ENCODE measurements at places on chromosomes 1 and 21. TPM values are rescaled to one million over a fixed set of nuclear protein-coding genes. Genes with fewer than 3 reads are reported as not detected.
A peak's percentile ranks its signal among the peaks of the same experiment; 100 is the strongest.

GRCh38 chr1:201539561-201540431, 869 bp downstream of the NAV1 start:
- DNase-seq = peak; percentile 71

GRCh38 chr1:223504741-223505140, 111.5 kb downstream of the CCDC185 start:
- peak; percentile 91 for DNase-seq

SYNC gene
- 50.6 TPM for total RNA-seq

DNA sequence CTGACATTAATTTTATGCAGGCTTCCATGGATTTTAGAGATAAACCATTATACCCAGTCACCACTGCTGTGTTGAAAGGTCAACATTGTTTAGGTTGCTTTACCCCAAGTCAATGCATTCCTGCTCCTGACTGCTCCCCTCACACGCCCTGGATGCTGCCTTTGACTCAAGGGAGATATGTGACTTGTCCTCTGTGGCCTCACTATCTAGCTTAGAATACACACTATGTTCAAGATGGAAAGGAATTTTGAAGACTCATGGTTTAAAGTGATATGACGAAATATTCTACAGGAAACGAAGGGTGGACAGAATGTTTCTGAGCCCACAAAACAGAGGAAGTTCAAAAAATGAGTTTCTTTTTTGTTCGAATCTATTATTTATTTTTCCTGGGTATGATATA, 170.4 kb upstream of the NR5A2 start:
- peak; percentile 39 for DNase-seq

DNA sequence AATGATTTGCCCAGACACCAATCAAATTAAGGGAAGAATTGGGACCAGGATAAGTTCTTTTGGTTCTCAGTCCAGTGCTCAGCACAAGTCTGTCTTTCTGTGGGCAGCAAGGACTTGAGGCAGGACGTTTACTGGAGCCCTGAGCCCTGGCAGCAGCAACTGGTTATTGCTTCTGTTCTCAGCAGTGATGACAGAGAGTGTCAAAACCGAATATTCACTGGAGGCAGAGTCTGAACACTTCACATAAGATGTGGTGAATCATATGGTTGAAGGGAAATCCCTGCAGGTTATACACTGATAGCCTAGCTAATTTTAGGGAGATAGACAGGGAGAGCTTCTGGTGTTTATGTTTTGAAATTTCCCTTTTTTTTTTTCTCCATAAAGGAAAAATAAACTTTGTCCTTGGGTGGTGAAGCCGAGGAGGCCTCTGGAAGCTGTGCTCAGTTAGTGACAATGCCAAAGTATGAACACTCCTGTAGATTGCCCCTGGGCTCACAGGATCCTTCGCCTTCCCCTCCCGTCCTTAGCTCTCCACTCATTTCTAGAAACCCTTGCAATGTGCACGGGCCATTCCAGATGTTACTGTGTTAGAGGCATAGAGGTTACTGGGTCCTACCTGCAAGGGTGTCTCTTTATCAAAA, 26.3 kb upstream of the TSPAN2 start:
- DNase-seq = no peak

DNA sequence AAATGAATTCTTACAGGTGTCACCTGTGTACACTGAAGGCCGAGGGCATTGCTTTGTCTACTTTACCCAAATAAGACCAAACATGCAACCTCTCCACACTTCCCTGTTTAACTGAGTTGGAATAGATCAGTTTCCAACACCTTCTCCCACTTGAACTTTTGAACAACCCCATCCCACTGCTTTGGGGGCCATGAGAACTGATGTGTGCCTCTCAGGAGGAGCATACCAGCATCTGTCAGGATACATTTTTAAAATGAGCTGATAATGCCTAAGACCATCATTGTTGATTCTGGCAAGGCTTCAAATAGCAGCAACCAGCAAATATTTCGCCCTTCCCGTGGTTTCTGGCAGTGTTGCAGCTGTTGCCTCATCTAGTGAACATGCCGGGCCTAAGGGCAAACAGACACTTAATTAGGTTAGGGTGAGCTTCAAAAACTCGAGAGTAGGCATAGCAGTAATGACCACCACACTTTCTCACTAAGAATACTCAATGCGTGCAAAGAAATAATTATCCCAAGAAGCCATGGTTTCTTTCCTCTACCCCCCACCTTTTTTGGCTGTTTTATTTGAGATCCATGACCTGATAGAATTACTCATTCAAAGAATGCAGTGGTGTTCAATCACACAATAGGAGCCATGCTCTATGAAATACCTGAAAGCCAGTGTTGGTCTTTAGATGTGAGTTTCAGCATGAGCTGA, 63.7 kb downstream of the MAP10 start:
- peak; percentile 39 for DNase-seq

DNA sequence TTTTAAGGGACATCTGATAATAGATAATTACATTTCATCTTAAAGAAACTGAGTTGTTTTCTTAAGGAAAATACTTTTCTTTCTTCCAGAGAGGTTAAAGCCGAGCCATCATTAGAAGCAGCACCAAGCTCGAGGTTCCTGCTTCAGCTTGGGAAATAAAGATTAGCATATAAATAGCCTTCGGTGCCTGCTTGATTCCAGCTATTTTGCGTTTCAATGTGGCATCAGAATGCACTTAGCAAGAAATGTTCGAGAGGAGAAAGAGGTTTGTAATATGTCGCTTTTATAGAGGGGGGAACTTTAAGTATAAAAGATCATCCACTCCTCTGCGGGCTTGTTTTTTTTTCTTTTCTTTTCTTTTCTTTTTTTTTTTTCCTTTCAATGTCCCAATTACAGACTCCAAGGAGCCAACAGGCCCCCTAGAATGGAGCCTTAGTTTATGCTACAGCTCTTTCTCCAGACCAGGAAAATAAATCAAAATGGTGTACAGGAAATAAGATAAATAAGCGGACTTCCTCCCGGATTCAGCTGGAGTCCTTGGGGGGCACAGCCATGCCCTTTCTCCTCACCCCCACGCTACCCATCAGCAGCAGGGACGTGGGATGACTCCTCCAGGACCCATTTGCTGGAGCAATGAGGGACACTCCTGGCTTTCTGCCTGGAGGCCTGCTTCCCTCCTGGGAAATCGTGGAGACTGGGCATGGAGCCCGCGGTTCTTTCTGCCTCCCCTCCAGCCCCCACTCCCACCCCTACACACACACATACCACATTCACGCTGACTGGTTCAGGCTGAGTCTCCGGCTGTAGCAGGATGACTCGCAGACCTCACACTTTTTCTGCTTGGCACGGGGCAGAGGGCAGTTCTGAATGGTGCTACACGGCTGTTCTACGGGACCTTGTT, 131.6 kb downstream of the RRAGC start:
- peak; percentile 1 for DNase-seq

- DNase-seq = peak; percentile 63
These were observed 42.9 kb downstream of the CAMK2N1 start for GRCh38 chr1:20442920-20443625.

DNA sequence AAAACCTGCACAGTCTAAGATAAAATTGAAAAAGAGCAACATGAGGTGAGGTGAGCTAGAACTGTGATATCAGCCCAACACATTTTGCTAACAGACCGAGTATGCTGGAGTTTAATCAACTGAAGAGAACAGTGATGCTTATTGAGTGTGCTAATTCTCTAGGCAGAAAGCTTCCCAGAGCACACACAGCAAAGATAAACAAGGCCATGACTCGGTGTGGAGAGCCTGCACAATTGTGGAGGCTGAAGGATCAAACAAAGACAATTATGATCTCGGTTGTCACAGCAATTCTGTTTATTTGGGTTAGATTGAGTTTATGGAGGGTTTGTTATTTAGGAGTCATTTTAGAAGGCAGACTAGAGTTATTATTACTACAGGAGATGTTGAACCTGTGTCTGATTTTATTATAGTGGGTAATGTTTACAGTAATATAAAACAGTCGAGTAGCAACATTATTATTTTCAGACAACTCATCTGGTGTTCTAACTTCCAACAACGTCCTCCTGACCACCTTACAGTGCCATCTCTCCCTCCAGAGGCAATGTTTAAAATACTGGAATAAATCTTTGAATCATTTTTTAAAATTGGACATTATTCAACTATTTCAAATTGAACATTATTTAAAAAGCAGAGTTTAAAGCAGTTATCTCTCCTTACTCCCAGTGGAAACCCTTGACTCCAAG, 40.2 kb downstream of the DPT start:
- DNase-seq = no peak

DNA sequence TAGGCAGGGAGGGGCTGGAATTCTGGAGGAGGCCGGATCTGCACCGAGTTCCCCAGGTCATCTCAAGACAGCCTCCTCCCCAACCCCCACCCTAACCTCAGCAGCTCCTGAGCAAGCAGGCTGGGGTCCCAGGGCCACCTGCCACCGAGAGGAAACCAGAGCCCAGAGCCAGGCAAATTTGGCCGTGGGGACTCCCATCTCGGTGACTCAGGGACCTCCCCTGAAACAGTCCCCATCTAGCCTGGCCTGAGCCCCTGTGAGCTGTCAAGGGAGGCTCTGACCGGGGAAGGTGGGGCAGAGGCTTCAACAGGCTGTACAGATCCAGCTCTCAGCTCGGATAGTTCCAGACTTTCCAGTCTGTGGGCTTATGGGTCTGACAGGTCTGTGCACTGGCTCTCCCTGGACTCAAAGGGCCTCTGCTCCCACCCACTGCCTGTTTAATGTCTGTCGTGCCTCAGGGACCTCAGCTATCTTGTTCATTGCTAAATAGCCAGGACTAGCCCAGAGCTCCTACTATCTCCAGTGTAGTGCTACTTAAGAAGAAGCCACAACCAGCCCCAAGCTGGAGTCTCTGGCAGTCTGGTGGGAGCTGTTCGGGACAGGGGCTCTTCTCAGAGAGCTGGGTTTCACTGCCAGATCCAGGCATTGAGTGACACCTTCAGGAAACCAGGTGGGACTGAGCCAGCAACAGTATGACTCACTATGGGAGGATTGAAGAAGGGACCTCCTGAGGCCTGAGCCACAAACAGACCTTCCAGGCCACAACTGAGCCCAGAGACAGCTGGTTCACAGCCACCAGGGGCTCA, 25.6 kb downstream of the MATN1 start:
- no peak for DNase-seq

KCNJ9 gene
- not detected for total RNA-seq

DNA sequence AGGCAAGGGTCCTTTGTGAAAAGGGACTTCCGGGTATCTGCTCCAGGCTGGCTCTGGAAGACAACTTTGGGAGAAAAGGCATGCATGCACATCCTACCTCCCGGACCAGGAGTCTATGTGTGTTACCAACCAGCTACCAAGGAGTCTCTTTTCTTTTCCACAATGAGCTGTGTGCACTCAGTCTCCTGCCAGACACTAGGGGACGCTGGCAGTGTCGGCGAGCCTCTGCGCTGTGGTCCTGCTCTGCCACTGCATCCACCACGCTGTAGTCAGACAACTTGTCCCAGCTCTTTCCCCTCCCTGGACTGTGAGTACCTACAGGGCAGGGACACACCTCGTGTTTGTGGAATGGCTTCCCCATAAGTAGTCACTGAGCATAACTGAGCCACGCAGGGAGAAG, 5.1 kb upstream of the SSR2 start:
- peak; percentile 55 for DNase-seq

DNA sequence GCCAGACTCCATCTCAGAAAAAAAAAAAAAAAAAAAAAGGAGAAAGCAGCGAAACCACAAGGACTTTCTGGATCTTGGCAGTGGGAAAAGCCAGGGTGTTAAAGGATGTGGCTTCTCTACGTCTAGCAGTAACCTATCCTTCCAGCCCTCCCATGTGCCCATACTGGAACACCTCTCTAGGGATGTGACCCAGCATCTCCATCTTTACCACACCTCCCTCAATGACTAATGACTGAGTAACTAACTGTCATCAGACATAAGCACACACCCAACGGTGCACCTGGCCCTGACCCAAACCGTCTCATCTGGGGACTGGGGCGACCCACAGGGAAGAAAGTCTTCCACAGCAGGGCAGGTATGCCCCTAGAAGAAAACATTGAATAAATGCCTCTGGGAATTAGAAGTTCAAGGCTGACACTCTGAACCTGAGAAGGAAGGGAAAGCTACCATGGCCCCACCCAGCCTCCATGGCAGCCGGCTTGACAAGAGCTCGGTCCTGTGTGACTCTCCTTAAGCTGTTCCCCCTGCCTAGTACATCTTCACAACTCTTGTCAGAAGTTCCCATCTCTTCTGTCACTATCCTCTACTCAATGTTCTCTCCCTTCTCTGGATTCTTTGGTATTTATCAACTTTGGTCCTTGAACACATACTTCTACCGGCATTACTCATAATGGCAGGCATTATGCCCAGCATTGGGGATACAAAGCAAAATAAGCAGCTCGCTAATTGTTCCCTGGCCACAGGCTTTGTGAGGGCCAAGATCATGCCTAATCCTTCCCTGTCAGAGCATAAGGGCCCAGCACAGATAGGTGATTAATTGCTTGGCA, 14.8 kb upstream of the PAQR6 start:
- peak; percentile 89 for DNase-seq
